AML-193 (cell line): ENCODE measurements at places on chromosomes 11 and 22.

GRCh38 chr11:17384002-17384511 is 4.4 kb downstream of the KCNJ11 start:
- DNase-seq, result peak; percentile 55

DNA sequence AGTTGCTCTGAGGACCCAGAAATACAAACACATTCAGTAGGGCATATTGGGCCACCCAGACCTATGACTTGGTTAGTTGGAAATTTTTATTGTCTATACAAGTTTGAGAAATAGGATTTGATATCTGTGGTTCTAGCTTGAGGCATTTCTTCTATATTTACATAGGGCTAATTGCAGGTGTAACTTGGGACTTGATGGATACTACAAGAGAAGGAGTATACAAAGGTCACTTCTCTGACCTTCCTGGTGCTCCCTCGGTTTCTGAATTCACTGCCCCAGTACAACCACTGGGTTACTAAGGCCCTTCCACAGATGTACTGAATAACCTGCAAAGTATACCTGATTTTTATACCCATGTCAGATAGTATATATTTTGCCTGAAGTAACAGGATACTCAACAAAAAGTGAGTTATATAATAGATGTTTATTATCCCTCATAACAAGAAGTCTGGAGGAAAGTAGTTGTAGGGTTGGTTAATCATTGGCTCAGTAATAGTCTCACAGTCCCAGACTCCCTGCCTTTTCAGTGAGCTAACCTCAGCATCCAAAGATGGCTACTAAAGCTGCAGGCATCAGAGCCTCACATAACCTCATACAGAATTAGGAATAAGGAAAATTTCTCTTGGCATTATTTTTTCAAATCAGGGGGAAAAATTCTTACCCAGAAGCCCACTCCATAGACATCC is 8.8 kb upstream of the PGR start:
- no peak for DNase-seq

DNA sequence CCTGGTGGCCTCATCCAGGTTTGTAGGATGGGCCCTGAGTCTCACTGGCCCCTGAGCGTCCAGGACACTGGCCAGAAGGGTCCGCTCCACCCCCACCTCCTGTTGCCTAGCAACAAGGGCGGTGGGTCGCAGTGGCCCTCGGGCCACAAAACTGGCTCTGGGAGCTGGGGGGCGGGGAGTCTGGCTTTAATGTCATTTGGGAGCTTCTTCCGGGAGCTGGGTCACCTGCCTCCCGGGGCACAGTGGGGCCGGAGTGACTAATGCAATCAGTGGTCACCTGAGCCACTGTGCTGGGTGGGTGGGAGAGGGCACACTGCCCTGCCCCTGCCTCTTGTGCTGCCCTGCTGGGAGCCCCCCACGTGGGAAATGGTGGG is 2.6 kb downstream of the TH start:
- no peak for DNase-seq

GRCh38 chr11:131136486-131136885 is 220.2 kb upstream of the SNX19 start:
- DNase-seq, result no peak

- no peak for DNase-seq
These were observed 583.5 kb upstream of the FAT3 start for GRCh38 chr11:91641153-91641552.

DNA sequence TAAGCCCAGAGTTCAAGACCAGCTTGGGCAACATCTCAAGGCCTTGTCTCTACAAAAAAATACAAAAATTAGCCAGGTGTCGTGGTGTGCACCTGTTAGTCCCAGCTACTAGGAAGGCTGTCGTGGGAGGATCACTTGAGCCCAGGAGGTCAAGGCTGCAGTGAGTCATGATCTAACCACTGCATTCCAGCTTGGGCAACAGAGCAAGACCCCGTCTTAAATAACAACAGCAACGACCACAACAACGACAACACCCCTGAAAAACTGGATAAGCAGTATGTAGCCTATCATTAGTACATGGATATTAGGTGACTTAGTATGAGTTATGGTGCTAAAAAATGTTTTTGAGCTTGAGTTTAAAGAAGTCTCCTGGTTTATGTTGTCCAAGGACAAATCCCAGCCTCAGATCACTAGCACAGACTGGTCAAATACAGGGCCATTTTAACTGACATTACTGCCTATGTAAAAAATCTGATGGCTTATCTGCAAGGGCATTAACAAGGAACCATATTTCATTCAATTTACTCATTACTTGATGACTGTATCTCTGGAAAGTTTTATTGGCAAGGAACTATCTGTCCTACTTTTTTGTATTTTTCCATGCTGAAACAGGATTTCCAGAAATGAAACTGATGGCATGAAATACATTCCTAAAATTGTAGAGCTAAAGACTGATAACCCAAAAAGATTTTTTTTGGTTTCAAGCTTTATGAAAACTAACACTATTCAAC is 23.4 kb downstream of the C2CD3 start:
- DNase-seq, result no peak

GRCh38 chr11:128868841-128869671 is 2.0 kb upstream of the KCNJ1 start:
- no peak for DNase-seq

DNA sequence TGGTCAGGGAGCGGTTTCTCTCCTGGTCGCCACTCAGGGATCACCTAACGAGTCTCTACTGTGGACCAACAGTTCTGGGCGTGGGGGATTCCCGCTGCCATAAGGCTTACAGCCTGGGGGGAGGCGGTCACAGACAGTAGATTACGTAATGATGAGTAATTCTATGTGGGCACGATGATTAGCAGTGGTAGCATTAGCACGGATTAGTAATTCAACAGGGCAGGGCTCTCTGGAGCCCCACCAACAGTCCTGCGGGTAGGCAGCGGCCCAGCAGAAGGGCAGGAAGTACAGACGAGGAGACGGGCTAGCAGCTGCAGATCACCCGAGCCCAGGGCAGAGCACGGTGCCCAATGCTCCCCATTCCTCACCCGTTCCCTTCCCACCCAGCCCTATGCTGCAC is 3.6 kb downstream of the SHISAL1 start:
- DNase-seq, result peak; percentile 19

- no peak for DNase-seq
These were observed 54.0 kb downstream of the ZNRF3 start for GRCh38 chr22:28937206-28938025.

GRCh38 chr11:76777876-76778275 is 5.3 kb upstream of the TSKU start:
- DNase-seq, result no peak

DNA sequence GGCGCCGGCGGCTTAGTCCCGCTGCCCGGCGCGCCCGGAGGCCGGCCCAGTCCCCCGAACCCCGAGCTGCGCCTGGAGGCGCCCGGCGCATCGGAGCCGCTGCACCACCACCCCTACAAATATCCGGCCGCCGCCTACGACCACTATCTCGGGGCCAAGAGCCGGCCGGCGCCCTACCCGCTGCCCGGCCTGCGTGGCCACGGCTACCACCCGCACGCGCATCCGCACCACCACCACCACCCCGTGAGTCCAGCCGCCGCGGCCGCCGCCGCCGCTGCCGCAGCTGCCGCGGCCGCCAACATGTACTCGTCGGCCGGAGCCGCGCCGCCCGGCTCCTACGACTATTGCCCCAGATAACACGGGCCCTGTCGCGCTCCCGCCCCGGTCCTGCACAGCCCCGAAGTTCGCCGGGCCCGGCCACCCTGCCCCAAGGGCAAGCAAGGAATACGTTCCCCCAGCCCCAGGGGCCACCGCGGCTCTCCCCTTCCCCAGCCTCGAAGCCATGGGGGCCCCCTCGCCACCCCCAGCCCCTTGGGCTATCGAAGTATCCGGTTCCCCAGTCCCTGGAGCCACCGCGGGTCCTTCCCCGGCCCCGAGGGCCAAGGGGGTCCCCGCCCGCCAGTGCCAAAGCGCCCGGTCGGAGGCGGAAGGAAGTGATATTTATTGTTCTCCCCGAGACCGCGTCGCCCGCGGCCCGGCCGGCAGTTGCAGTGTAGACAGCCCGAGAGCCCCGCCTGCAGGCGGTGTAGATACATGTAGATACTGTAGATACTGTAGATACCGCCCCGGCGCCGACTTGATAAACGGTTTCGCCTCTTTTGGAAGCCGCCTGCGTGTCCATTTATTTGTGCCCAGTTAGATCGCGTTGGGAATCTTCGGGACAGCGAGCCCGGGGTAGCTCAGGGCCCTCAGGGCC is 6.2 kb downstream of the TBX1 start:
- DNase-seq, result peak; percentile 84

- DNase-seq, result no peak
These were observed 259.0 kb downstream of the MN1 start for GRCh38 chr22:27542602-27543001.

GRCh38 chr11:117427356-117427874 is 99.8 kb downstream of the CEP164 start:
- DNase-seq, result no peak

GRCh38 chr11:40544162-40544561 is 915.3 kb downstream of the LRRC4C start:
- DNase-seq, result no peak

DNA sequence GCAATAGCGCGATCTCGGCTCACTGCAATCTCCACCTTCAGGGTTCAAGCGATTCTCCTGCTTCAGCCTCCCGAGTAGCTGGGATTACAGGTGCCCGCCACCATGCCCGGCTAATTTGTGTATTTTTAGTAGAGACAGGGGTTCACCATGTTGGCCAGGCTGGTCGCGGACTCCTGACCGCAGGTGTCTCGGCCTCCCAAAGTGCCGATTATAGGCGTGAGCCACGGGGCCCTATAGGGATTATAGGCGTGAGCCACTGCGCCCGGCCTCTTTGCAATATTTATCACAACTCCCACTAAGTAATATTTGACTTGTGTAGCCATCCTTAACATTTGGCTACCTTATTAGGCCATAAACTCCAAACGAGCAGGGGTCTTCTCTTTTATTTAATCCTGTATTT is 879 bp upstream of the CUL5 start:
- no peak for DNase-seq

- DNase-seq, result no peak
These were observed 39.5 kb downstream of the ARFGAP3 start for GRCh38 chr22:42817556-42817955.

DNA sequence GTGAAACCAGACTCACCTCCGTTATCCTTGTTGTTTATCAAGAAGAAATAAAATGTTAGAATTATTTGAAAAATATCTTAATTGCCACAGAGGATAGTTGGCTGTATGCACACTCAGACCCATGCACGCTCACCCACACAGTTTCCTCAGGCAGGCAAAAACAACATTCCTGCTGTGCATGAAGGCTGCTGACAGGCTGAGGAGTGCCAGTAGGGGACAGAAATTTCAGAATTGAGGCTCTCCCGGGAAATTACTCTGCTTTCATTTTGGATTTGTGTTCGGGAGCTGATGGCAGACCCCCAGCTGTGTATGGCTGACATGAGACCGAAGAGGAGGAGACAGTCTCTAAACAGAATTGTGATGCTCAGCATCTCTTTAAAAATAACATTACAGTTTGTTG is 87.5 kb downstream of the AMOTL1 start:
- DNase-seq, result no peak

DNA sequence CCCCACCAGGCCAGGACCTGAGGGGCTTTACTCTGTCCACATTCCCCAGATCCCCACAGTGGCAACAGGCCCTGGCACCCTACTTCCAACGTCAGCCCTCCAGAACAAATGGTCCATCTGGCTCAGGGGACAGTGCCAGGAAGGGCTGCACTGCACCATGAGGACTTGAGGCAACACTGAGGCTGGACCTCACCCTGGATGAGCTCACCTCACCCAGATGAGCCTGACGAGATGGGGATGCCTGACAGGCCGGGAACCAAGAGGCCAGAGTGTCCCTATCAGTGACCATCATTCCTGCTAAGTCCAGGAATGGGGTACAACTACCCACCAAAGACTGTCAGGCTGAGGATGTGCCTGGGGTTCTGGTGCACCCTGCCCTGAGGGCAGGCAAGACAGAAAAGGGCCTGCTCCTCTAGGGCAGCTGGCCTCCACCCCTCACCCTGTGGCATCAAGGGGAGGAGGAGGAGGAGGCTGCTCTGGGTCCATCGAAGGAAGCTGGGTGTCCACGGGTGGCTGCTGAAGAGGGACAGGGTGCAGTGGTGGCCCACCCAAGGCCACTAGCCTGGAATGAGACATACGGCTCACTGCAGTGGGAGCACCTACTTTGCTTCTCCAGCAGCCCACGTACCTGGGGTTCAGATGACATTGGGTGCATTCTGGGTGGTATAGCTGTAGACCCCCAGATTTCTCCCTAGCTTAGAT is 14.6 kb downstream of the RSPH14 start:
- no peak for DNase-seq

DNA sequence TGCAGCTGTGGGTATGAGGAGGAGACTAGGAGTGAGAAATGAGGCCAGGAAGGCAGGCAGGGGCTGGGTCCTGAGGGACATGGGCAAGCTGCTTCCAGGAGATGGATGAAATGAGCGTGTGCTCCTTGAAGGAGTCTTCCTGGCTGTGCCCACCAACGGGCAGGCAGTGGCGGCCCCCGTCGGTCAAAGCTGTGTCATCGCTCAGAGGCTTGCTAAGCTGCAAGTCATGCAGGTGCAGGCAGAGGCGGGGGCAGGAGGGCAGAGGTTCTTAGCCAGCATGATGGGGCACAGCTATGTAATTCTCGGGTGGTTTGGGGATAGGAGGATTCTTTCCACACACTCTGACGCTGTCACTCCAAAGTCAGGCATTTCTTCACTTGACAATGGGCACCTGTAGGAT is 12.5 kb upstream of the PEX26 start:
- DNase-seq, result no peak

DNA sequence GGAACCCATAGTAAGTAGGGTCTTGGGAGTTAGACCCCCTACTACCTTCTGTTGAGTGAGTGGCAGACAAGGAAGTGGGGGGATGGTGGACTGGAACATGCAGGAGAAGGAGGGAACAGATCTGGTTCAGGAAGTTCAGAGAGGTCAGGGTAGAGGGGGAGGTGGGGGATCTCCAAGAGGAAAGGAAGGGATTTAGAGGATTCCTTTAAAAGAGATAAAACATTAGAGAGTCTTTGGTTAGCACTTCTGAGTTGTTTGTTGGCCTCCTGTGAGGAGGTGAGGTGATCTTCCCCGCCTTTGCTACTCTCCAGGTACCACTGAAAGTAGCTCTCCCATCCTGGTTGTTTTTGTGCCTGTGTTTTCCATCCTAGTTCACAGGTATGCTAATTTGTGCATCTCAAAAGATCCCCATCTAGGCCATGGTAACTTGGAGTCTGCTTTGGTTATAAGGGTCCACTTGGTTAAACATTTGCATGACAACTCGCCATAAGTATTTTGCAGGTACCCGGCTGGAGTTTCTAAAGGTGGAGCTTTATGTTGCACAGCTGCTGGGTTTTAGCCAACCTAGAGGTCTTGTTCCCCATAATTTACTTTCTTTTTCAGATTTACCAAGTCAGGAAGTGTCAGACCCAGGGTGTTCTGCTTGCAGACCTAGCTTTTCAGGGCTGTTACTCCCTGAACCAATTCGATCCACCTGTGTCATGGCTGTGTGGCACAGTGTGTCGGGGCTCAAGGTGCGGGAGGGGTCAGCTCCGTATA is 79.3 kb upstream of the SORL1 start:
- DNase-seq, result no peak

- no peak for DNase-seq
These were observed 6.6 kb upstream of the CABP7 start for GRCh38 chr22:29713156-29713727.

GRCh38 chr11:129416080-129416820 is 40.6 kb downstream of the BARX2 start:
- no peak for DNase-seq
